Activated naive CD4-positive, alpha-beta T cell (primary cell): ENCODE measurements at places on chromosomes 6 and 20.

DNA sequence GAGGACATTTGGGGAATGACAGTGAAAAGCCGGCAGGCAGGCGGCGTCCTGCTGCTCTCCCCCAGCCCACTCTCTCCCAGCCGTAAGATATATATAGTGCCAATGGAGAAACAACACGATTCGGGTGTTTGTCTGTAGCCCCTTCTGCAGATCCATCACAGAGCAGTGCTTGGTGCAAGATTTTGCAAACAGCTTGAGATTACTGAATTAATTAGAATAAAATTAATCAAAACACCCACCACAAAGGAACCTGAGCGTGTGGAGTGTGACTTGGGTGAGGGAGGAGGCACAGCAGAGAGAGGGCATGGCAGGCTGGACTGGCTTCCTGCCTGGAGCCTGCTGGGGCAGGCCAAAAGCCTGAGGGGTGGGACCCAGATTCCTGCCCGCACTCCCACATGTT is 28.8 kb upstream of the CCDC167 start:
- no peak for DNase-seq

DNA sequence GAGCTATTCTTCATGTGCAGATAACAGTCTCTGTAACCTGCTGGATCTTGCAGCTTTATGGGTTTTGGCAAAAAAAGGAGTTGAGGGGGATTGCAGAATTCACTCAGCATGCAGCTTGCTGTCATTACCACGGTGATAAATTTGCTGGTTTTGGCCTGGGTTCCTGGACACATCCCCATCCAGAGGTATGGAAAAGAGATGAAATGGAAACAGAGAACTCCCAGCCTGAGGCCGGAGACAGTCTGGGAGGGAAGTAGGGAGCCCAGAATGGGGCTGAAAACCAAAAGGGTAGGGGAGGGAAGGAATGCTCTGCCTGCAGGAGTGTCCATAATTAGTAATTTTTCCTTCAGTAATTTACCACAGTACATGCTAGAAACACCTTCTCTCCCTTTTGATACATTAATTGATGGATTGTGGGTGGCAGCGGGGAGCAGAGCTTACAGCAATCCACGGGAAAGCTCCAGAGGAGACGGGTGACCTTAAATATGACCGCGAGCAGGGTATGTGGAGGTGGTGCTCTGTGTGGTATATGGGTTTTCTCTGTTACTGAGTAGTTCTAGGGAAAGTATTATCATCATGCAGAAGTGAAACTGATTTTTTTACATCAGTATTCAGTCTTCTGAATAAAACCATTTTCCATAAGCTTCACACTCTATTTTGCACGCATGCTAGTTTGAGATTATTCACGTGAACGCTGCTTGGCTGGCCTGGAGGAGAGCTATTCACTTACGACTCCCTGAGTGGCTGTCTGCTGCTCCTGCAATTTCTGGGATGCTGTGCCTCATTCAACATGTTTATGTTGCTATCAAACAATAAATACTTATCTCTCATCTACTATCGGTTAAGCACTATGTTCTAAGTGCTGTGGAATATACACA is 66.3 kb upstream of the KCNK16 start:
- DNase-seq: no peak

- DNase-seq: no peak
These were observed 400.0 kb downstream of the CD83 start for GRCh38 chr6:14517516-14518105.

- DNase-seq: no peak
These were observed 7.4 kb downstream of the GMEB2 start for GRCh38 chr20:63619505-63619904.

DNA sequence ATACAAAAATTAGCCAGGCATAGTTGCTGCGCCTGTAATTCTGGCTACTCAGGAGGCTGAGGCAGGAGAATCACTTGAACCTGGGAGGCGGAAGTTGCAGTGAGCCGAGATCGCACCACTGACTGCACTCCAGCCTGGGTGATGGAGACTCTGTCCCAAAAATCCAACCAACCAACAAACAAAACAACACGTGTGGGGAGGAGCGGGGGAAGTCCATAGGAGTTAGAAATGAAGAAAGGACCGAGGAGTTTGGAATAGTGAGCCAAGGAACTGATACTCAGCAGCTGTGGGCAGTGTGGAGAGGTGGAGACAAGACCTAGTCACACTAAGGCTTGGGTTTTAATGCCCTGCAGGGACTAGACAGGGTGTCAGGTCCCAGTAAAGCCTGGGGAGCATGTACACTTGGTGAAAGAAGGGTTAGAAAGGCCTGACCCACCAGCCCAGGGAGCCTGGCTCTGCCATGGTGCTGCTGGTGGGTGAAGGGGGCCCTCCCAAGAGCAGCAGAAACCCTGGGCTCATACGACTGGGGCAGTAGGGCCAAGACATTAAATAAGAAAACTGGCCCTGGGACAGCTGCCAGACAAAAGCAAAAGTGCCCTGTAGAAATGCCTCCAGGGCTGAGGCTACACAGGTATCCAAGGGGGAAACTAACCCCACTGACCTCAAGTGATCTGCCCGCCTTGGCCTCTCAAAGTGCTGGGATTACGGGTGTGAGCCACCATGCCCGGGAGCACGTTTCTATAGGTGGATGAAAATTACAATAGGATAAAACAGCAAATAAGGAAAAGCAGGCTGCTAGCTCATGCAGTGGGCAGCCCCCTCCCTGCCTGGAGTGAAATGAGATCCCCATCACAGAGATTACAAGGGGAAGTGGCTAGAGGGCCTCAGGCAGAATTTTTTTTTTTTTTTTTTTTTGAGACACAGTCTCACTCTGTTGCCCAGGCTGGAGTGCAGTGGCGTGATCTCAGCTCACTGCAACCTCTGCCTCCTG is 58.0 kb downstream of the MYH7B start:
- no peak for DNase-seq

DNA sequence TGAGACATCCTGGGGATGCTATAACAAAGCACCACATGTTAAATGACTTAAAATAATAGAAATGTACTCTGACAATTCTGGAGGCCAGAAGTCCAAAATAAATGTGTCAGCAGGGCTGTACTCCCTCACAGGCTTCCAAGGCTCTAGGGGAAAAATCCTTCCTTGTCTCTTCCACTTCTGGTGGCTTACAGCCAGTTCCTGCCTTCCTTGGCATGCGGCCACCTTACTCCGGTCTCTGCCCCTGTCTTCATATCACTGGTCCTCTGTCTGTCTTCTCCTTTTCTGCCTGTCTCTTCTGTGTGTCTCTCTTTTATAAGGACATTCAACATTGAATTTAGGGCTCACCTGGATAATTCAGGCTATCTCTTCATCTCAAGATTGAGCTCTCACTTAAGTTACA is 155.3 kb upstream of the SYNCRIP start:
- no peak for DNase-seq

- DNase-seq: no peak
These were observed 25.2 kb downstream of the KLHL31 start for GRCh38 chr6:53640361-53640760.

DNA sequence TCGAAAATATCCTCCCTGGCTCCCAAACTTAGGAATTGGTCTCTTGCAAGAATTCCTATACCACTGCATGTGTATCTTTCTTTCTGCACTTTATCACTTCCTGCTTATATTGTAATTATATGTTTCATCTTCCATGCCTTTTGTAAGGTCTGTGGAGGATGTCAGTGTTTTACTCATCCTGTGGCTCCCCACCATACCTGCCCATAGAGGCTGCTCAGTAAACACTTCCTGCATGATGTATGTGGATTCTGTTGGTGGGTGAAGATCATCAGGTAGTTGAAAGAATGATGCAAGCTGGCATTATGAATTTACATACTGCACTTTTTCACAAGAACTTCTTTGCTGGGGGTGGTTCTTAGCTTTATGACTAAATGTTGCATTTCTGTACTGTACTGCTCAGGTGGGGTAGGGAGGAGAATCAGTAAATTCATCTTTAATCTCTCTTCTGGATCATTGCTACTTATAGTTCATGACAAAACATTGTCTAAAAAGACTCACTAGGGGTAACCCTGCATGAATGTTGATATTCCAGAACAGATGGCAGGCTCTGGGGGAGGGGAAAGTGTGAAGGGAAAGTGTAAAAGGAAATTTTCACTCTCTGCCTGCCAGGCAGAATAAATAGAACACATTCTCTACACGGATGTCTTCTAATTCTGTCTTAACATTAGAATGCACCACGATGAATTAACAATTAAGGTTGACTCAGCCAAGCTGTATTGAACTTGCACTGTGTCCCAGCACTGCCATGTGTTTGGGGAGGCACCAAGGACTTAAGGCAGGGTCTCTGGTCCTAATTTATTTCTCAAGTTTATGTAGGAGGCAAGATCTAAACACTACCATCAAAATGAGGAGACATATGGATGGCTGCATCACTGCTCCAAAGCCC is 36.0 kb upstream of the KLHL31 start:
- DNase-seq: no peak

DNA sequence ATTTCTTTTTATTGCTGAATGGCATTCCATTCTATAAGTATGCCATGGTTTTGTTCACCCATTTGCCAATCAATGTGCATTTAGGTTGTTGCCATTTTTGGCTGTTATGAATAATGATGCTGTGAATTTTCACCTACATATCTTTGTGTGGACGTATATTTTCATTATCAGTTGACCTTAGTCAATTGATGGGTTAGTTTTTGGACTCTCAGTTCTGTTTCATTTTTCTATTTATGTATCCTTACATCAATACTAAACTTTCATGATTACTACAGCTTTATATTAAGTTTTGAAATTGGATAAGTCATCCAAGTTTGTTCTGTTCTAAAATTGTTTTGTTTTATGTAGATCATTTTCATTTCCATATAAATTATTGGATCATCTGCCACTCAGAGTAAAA is 261.9 kb upstream of the CNR1 start:
- DNase-seq: no peak

DNA sequence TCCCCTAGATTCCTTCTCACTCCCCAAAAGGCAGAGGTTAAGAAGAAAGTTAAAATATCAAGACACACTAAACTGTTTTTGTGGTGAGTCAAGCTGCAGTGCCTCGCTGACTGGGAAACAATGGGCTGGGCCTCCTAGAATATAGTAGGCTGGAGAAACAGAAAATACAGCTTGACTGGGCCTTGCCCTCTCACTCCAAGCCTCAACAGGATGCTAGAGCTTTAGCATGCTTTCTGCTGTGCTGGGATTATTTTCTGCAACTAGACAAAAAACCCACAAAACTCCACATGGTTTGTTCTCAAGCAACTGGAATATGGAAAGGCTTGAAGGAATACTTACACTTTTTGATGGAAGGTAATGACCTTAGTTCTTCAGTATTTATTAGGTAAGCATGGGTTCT is 27.9 kb downstream of the FOXO3 start:
- no peak for DNase-seq

- no peak for DNase-seq
These were observed 218.3 kb downstream of the PREX1 start for GRCh38 chr20:48609491-48609978.

DNA sequence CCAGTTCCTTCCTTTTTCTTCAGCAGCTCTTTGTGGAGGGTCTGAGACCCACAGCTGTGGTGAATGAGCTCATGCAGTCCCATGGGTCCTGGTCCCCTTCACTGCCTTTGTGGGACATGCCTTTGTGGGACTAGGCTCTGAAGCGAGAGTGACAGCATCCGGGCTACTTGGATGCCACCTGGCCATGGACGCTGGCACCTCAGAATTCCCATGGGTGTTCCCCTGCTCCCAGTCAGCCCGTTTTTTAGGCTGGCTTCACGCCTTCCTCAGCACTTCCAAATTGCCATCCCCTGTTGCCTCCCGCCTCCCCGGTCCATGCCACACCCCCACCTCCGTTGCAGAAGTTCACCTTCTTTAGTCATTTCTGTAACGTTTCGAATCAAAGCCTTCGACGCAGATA is 45.1 kb downstream of the RAMACL start:
- DNase-seq: no peak

- no peak for DNase-seq
These were observed 497.4 kb upstream of the SULF2 start for GRCh38 chr20:48282591-48283228.

DNA sequence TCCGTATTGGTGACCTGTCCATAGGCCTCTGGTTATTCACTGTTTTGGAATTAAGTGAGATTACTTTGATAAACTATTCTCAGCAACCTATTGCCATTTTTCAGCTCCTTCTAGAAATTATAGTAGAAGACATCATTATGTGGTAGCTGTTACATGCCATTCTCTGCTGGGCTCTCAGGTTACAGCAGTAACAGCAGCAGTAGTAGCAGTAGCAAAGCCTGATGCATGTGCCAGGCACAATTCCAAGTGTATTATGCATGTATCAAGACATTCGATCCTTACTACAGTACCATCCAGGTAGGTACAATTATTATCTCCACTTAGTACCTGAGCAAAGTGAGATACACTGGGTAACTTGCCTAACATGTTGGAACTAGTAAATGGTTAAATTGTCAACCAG is 74.3 kb downstream of the RPS12 start:
- no peak for DNase-seq

DNA sequence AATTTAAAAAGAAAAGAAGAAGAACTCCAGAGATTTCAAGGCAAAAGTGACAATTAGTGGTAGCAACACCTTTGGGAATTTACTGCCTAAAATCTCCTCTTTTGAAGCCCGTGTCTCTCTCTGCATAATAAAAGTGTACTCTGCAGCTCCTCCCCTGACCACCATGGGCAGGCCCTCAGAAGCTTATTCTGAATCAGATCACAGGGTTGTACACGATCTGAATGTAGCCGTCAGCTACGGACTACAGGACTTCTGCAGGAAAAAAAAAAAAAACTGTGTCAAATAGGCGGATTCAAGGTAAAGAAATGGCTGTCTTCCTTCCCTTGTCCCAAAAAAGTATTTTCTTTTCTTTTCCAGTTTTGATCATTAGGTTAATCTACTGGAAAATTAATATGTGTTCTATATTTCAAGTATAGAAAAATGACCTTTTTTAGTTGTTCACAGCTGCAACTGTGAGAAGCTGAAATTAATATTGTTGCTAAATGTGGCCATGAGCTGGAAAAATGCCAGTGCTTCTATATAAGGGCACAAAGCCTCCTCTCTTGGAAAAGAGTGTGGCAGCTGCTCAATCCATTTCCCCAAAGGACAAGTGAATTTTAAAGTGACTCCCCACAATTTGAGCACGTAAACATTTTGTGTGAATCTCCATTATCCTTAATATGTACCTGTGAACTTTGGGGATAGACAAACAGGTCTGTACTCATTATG is 397.4 kb downstream of the C6orf118 start:
- DNase-seq: no peak

- no peak for DNase-seq
These were observed 43.5 kb downstream of the PMEPA1 start for GRCh38 chr20:57666106-57666833.

GRCh38 chr6:143964674-143965081 is 43.4 kb downstream of the PLAGL1 start:
- DNase-seq: no peak
